ENCODE measurements at places on chromosomes 1 and 21.

DNA sequence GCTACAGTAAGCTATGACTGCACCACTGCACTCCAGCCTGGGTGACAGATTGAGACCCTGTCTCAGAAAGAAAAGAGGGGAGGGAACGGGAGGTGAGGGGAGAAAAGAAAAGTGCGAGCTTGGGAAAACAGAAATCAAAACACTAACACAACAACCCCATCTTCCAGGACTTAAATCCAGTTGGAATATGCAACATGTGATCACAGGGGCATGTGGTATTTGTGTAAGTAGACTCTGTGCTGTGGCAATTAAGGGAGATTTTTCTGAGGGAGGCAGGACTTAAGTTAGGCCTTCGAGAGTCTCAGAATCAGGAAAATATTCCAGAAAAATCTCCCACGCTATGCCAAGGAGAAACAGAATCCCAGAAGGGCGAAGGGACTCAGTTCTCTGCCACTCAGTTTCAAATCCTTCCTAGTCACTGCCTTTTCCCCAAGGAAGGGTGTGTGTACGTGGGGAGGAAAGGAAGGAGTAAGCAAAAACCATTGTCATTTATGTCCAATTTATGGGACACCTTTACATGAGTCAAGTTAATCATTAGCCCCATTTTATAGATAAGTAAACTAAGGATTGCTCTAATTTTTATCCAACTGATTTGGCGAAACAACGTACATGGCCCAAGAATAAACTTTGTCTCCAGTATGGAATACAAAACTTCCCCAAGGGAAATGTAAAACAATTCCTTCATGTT, 12.3 kb downstream of the ID3 start:
- no peak for DNase-seq

DNA sequence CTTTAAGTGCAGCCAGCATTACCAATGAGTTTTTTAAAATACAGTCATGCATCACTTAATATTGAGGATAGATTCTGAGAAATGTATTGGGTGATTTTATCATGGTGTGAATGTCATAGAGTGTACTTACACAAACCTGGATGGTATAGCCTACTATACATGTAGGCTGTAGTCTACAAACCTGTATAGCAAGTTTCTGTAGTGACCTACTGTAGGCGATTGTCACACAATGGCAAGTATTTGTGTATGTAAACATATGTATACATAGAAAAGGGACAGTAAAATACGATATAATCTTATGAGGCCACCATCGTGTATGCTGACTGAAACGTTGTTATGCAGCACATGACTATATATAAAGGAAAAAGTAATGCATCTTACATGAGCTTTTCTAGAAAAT, 48.2 kb downstream of the RPE65 start:
- no peak for DNase-seq

DNA sequence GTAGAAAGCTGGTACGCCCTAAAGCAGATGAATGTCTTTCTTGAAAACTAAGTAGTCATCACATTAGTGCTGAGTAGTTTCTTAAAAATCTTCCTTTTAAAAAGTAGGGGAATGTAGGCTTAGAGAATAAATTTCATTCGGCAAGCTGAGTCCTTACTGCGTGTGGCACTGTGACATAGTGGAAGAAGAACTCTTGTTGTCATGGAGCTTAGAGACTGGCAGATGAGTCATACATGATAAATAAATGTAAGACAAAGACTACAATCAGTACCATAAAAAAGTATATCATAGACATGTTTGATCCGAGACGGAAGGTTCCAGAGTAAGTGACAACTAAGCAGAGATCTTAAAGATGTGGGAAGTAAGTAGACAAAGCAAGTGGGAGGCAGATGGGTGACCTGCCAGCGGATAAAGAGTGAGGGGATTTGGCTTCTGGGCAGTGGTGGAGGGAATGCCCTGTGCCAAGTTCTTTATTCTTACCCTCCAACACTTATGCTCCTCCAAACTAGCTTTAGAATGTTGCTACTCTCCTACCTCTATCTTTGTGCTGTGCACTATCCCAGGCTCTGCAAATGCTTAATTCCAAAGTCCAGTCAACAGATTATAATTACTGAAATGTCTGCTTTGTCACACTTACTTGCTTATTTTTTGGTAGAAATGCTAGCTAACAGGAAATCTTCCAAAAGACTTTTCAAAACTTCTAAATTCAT, 608.5 kb upstream of the USP24 start:
- no peak for DNase-seq

- no peak for DNase-seq
Observed at GRCh38 chr21:43973634-43973955, 38.5 kb upstream of the TRAPPC10 start.

DNA sequence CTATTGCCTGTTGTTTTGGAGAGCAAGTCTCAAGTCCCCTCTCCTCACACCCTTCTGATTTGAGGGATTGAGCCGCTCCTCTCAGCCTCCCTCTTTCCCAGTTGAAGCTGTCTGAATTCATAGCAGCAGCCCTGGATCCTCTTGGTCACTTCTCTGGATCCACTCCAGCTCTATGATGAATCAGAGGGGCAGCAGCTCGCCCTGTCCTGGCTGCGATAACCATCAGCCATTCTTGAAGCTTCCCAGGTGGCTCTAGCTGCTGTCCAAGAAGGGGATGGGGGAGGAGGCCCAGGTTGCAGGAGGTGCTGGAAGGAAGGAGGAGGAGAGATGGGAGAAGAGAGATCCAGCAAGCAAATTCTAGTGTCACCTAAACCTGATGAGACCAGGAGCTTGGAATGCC, 31.3 kb downstream of the WNT4 start:
- no peak for DNase-seq

GRCh38 chr1:175050992-175051391, 16.6 kb upstream of the TNN start:
- no peak for DNase-seq

- peak; percentile 30 for DNase-seq
Observed at GRCh38 chr1:50724626-50725286, 235.3 kb downstream of the FAF1 start.

GRCh38 chr1:116379057-116379630, 6.1 kb downstream of the ATP1A1 start:
- DNase-seq: no peak

DNA sequence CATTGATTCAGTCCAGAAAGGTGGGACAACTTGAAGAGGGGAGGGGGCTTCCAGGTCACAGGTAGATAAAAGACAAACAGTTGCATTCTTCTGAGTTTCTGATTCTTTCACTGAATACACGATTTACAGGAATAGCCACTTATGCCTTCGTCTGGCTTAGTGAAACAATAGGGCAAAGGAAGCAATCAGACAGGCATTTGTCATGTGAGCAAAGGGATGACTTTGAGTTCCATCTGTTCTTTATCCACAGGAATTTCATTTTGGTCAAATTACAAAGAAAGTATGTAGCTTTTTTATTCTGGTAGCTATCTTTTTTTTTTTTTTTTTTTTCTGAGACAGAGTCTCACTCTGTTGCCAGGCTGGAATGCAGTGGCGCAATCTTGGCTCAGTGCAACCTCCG, 202.5 kb downstream of the TTLL7 start:
- DNase-seq: no peak

GRCh38 chr1:41319807-41320711, 41.2 kb upstream of the FOXO6 start:
- DNase-seq: no peak

DNA sequence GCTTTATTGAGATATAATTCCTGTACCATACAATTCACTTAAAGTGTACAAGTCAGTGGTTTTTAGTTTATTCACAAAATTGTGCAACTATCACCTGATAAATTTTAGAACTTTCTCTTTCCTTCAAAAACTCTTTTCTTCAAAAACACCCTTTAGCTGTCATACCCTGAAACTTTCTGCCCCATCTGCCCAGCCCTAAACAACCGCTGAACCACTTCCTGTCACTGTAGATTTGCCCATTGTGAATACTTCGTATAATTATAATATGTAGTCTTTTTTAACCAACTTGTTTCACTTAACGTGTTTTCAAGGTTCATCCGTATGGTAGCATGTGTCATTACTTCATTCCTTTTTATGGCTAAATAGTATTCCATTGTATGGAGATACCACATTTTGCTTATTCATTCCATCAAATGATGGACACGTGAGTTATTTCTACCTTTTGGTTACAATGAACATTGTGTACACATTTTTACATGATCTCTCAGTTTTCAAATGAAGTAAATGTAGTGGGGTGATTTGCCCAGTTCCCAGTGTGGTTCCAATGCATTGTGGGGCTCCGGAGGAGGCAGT, 37.9 kb downstream of the WNT4 start:
- DNase-seq: no peak

GRCh38 chr1:229440851-229441537, 7.1 kb upstream of the ACTA1 start:
- DNase-seq: no peak

- DNase-seq: no peak
Observed at GRCh38 chr1:27027575-27028250, 15.1 kb upstream of the TENT5B start.

- peak; percentile 72 for DNase-seq
Observed at GRCh38 chr1:169697755-169698154, 13.7 kb downstream of the SELL start.

- DNase-seq: no peak
Observed at GRCh38 chr1:165137551-165138316, 218.8 kb downstream of the LMX1A start.

DNA sequence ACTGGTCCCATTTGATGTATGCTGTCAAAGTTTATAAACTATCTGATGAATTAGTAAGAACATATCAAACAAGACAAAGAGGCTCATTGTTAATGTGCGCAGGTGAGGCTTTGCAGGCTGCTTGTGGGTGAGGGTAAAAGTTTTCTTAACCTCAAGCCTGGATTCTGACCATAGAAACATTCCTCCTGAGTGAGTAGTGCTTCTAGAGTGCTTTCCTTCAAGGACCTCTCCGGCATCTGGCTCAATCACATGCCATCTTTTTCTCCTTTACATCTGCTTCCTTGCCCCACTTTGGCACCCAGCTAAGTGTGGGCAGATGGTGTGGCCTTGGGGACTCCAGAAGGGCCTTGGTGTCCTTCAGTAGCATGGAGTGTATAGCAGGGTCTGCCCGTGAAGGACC, 104.0 kb downstream of the ROR1 start:
- no peak for DNase-seq

DNA sequence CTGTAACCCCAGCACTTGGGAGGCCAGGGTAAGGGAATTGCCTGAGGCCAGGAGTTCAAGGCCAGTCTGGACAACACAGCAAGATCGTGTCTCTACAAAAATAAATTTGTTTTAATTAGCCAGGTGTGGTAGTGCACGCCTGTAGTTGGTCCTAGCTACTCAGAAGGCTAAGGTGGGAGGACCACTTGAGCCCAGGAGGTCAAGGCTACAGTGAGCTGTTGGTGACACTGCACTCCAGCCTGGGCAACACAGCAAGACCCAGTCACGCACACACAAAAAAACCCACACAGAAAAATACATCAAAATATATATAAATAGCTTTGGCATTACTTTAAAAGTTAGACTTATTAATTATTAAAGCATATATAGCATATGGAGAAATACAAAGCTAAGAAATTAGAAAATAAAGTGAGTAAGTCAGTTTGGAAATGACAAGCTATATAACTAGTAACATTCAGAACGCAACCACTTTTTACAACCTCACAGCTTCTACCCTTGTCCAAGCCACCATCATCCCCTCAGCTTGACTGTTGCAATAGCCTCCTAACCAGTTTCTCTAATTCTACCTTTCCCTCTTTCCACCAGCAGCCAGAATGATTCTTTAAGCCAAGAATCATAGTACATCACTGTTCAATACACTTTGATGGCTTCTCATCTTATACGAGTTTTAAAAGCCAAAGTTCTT, 14.5 kb downstream of the PIK3R3 start:
- DNase-seq: no peak

DNA sequence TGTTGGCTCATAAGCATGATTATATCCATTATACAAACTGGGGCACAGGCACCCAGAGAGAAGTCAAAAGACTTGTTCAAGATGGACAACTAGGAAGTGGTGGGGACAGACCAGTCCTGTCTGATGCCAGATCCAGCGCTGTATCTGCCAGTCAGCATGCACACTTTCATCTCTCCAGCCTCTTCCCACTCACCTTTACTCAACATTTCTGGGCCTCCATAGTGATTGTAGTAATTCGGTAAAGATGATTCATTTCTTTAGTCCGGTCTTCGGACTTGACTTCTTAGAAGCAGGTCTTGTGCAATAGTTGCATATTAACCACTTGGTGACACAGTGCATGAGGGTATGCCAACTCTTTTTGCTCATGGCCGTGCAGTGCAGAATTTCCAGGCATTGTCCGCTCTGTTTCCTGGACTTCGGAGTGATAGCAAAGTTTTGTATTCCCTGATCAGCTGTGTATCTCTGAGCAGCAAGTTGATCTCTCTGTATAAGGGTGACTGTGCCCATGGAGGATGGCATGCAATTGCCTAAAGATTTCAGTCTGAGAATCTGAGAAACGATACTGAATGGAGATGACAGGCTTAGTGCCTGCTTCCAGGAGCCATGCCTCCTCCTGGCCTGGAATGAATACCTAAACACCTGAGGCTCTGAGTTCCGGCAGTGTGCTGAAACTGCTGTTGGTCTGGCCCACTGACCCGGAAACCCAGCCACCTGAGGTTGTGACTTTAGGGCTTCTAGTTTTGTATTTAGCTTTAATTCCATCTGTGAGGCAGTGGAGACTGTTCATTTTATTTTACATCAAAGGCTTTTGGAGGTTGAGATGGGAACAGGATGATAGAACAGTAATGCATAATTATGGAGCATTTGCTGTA, 39.0 kb downstream of the GALNT2 start:
- peak; percentile 78 for DNase-seq

GRCh38 chr1:4626560-4627319, 27.7 kb upstream of the AJAP1 start:
- DNase-seq: no peak

DNA sequence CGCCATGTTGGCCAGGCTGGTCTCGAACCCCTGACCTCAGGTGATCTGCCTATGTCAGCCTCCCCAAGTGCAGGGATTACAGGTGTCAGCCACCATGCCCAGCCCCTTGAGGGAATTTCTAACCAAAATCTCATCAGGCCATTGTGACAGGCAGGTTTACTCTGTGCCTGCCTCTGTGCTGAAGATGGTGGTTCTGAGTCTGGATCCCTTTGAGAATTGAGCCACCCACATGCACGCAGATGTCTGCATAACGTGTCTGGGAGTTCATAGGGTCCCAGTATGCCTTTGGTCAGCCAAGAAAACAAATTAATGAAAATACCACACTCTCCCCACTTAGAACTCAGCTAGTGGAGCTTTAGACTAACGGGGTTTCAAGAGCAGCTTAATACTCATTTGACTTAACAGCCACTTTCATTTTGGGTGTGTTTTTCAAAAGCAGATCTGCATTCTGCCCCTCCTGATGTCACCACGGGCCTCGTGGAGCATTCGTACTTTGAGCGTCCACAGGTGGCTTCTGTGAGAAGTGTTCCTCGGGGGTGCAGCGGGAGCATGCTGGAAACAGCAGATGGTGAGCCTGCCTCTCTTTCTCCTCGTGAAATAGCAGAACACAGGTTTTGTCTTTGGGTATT, 45.3 kb downstream of the DIP2A start:
- DNase-seq: no peak

DNA sequence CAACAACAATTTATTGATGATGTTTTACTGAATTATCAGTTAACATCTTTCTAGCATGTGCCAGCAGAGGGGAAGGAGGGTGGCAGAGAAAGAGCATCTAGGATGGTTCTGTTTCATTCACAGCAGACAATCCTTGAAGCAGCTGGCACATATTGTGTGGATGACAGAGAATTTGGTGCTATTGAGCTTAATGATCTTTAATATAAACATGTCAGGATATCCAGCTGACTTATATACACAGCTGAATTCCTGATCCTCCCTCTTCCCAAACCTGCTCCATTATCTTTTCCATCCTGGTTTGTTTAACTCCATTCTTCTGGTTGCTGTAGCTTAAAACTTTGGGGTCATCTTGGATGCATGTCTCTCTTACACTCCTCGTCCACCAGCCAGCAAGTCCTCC, 218.6 kb downstream of the CACNA1E start:
- no peak for DNase-seq

- DNase-seq: no peak
Observed at GRCh38 chr1:45005761-45006160, 5.4 kb downstream of the HECTD3 start.

Measured in CD14-positive monocyte (primary cell).